Tongue (tissue), 3 donors: ENCODE measurements at places on chromosomes 1 and 21. TPM values are rescaled to one million over a fixed set of nuclear protein-coding genes. Genes with fewer than 3 reads are reported as not detected.

The KLF17 gene
- total RNA-seq, result 0.41 TPM

The ELF3 gene
- total RNA-seq, result 122 TPM

The HCRTR1 gene
- total RNA-seq, result not detected

The SLC9C2 gene
- total RNA-seq, result not detected

The LEFTY1 gene
- total RNA-seq, result not detected
